ENCODE measurements at places on chromosomes 1 and 21. TPM values are rescaled to one million over a fixed set of nuclear protein-coding genes. Genes with fewer than 3 reads are reported as not detected.

AGT gene
- total RNA-seq: not detected

ARMH1 gene
- 33.3 TPM for total RNA-seq

DNA sequence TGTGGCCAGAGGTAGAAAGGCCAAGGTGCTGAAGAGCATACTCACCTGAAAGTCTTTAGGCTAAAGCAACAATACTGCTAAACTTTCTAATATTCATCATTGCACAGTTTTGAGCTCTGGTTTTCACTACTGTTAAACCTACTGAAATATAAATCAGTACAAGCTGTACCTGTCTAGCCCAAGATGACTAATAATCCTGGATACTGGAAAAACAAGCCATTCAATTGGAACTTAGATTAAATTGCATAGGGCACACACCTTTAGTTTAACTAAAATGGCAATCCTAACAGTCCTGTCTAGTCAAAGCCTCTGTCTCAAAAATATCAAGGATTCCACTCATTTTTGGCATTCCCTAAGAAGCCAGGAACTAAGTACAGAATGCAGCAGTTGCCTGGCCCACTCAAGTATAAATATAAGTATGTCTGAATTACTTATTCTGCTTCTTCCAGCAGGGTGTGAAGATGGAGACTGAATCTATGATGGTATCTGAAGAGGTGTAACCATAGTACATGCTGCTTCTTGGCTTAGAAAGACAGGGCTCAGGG, 3.1 kb downstream of the CHML start:
- H3K36me3 ChIP-seq: no peaks in the 10 kb centered on the region
- no peak for DNase-seq
- peaks cover 33% of the 10 kb centered on the region for H3K4me1 ChIP-seq
- H3K27me3 ChIP-seq: no peaks in the 10 kb centered on the region
- H3K27ac ChIP-seq: no peak overlapping the region
- no peak overlapping the region for H3K4me3 ChIP-seq

- DNase-seq: no peak
- H3K36me3 ChIP-seq: no peaks in the 10 kb centered on the region
- H3K4me1 ChIP-seq: no peaks in the 10 kb centered on the region
- no peaks in the 10 kb centered on the region for H3K27me3 ChIP-seq
- no peak overlapping the region for H3K4me3 ChIP-seq
- H3K27ac ChIP-seq: no peak overlapping the region
These were observed 183.1 kb downstream of the LMX1A start for GRCh38 chr1:165173409-165173808.

DNA sequence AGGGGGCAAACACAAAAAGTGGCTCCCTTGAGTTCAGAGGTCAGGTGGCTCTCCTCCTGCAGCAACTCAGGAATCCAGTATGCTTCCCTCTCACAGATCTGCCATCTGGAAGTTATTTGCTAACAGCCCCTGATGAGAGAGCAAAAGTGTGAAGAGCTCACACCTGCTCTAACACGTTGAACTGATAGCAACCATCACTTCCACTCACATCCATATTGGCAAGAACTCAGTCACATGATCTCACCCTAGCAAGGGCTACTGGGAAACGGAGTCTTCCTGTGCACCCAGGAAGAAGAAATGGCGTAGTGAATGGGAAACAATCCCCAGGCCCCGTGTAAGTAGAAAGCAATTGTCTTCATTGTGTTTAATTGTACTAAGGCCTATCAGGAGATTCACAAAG, 20.7 kb upstream of the SLC45A1 start:
- no peaks in the 10 kb centered on the region for H3K36me3 ChIP-seq
- no peak overlapping the region for H3K4me3 ChIP-seq
- DNase-seq: no peak
- no peaks in the 10 kb centered on the region for H3K27me3 ChIP-seq

- H3K27me3 ChIP-seq: no peaks in the 10 kb centered on the region
- no peaks in the 10 kb centered on the region for H3K4me1 ChIP-seq
- no peak overlapping the region for H3K4me3 ChIP-seq
- no peak overlapping the region for H3K27ac ChIP-seq
These were observed 334.3 kb downstream of the NCAM2 start for GRCh38 chr21:21332492-21332891.

GRCh38 chr1:240385985-240386978, 225.7 kb downstream of the GREM2 start:
- H3K4me1 ChIP-seq: no peaks in the 10 kb centered on the region
- H3K4me3 ChIP-seq: no peak overlapping the region
- DNase-seq: no peak
- no peak overlapping the region for H3K27ac ChIP-seq
- H3K27me3 ChIP-seq: no peaks in the 10 kb centered on the region
- no peaks in the 10 kb centered on the region for H3K36me3 ChIP-seq

DDX59 gene
- total RNA-seq: 19.0 TPM

FCRL1 gene
- not detected for total RNA-seq

DNA sequence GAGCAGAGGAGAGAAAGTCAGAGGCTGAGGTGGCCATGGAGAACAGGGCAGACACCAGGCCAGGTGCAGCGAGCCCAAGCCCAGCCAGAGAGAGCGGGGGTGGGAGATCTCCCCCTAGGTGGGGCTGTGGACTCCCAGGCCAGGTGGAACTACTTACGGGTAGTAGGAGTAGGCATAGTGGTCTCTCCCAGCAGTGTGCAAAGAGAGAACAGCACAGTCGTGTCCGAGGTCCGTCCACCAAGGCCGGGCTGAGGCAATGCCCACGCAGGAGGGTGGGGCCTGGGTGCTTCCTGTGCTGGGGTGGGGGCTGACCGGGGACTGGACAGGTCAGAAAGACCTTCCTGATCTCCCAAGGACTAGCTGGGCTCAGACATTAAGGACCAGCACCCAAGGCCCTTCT, 263.7 kb downstream of the PTPRU start:
- H3K4me1 ChIP-seq: no peaks in the 10 kb centered on the region
- no peak for DNase-seq
- no peak overlapping the region for H3K4me3 ChIP-seq

C1orf185 gene
- not detected for total RNA-seq

GRCh38 chr21:42215942-42216725, 2.8 kb upstream of the ABCG1 start:
- no peak overlapping the region for H3K4me3 ChIP-seq
- no peaks in the 10 kb centered on the region for H3K36me3 ChIP-seq

LCE1A gene
- not detected for total RNA-seq

TAS1R3 gene
- 0.62 TPM for total RNA-seq

- DNase-seq: no peak
- H3K4me1 ChIP-seq: no peaks in the 10 kb centered on the region
These were observed 94.9 kb upstream of the IGSF21 start for GRCh38 chr1:18012686-18013085.

DNA sequence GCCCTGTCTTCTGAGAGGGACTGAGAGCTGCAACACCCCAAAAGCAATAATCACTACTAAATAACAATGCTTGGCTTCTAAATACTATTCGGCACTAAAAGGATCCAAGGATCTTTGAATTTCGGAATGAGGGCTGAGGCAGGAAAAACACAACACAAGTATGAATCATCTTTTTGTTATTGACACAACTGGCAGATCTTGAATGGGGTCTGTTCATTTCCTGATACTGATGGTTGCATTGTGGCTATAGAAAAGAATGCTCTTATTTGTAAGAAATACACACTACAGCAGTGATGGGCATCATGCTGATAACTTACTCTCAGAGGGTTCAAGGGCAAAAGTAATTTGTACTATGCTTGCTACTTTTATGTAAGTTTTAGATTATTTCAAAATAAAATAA, 149.2 kb upstream of the PLD5 start:
- H3K27ac ChIP-seq: no peak overlapping the region
- DNase-seq: no peak
- H3K4me1 ChIP-seq: no peaks in the 10 kb centered on the region
- H3K36me3 ChIP-seq: no peaks in the 10 kb centered on the region
- H3K27me3 ChIP-seq: no peaks in the 10 kb centered on the region

DNA sequence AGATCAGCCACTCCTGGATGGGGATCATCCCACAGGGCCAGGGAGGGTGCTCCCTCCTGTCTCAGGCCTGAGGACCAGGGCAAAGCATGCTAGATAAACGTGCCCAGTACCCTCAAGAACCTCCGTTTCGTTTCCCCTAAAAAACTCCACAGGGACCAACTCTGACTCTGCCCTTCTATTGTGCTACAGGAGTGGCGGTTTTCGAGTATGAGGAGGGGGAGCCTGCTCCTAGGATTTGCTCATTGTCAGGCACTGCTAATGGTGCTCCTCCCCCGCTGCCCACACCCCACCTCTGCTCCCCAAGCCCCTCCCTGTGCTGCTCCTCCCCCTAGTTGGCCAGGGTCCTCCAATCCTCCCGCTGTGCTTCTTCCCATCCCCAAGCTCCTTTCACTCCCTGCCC, 32.0 kb downstream of the PGBD5 start:
- H3K27ac ChIP-seq: no peak overlapping the region
- H3K4me1 ChIP-seq: no peaks in the 10 kb centered on the region
- H3K27me3 ChIP-seq: no peaks in the 10 kb centered on the region
- H3K4me3 ChIP-seq: no peak overlapping the region
- H3K36me3 ChIP-seq: no peaks in the 10 kb centered on the region

GPR37L1 gene
- not detected for total RNA-seq

- no peaks in the 10 kb centered on the region for H3K27me3 ChIP-seq
- H3K27ac ChIP-seq: no peak overlapping the region
- H3K4me1 ChIP-seq: no peaks in the 10 kb centered on the region
- no peak for DNase-seq
These were observed 55.4 kb downstream of the LAMC2 start for GRCh38 chr1:183241471-183241870.

GRCh38 chr21:35563885-35564451, 496.4 kb downstream of the SETD4 start:
- H3K27ac ChIP-seq: no peak overlapping the region
- no peaks in the 10 kb centered on the region for H3K4me1 ChIP-seq
- H3K36me3 ChIP-seq: no peaks in the 10 kb centered on the region

HTR1D gene
- not detected for total RNA-seq

CELSR2 gene
- 2.7 TPM for total RNA-seq

DNA sequence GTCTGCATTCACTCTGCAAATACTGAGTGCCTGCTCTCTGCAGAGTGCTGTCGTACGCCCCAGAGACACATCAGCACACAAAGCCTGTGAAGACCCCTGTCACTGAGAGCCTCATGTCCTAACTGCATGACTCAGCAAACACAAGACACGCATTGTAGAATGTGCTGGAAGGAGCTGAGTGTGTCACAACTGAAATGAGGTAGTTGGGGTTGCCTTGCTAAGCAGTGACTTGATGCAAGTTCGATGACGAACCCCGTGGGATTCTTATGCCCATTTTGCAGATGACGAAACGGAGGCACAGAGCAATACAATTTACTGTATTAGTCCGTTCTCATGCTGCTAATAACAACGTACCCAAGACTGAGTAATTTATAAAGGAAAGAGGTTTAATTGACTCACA, 65.1 kb downstream of the RIPK4 start:
- no peak overlapping the region for H3K27ac ChIP-seq
- no peak for DNase-seq
- no peaks in the 10 kb centered on the region for H3K27me3 ChIP-seq
- H3K4me3 ChIP-seq: no peak overlapping the region

- H3K36me3 ChIP-seq: no peaks in the 10 kb centered on the region
- no peak overlapping the region for H3K4me3 ChIP-seq
- no peaks in the 10 kb centered on the region for H3K27me3 ChIP-seq
- no peak for DNase-seq
- H3K4me1 ChIP-seq: no peaks in the 10 kb centered on the region
These were observed 345.5 kb downstream of the SMYD3 start for GRCh38 chr1:246161626-246162025.

RPE65 gene
- not detected for total RNA-seq

DNA sequence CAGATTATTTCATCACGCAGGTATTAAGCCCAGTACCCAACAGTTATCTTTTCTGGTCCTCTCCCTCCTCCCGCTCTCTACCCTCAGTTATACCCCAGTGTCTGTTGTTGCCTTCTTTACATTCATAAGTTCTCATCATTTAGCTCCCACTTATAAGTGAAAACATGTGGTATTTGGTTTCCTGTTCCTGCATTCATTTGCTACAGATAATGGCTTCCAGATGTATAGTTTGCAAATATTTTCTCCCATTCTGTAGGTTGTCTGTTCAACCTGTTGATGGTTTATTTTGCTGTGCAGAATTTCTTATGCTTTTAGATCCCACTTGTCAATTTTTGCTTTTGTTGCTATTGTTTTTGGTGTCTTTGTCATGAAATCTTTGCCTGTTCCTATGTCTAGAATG, 21.1 kb upstream of the KCNH1 start:
- no peaks in the 10 kb centered on the region for H3K27me3 ChIP-seq
- H3K27ac ChIP-seq: no peak overlapping the region
- no peaks in the 10 kb centered on the region for H3K4me1 ChIP-seq
- H3K4me3 ChIP-seq: no peak overlapping the region
- no peaks in the 10 kb centered on the region for H3K36me3 ChIP-seq

DNA sequence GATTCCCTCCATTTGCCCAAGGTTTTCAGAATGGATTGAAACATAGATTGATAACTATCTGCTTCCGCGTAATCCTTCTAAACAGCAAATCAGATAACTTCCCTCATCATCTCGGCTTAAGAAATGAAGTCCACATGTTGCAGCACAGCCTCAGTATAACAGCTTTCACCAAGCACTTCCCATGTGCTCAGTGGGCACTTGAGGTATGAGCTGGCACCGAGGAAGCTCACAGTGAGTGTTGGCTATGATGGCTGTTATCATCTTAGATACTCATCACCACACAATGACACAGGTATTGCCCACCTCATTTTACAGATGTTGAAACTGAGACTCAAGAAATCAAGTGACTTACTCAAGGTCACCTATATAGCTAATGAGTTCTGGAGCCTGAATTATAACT, 43.2 kb downstream of the RCSD1 start:
- peaks cover 15% of the 10 kb centered on the region for H3K36me3 ChIP-seq
- H3K27ac ChIP-seq: no peak overlapping the region
- peaks cover 82% of the 10 kb centered on the region for H3K4me1 ChIP-seq
- DNase-seq: no peak

BSDC1 gene
- total RNA-seq: 35.1 TPM

ERG gene
- not detected for total RNA-seq

DNA sequence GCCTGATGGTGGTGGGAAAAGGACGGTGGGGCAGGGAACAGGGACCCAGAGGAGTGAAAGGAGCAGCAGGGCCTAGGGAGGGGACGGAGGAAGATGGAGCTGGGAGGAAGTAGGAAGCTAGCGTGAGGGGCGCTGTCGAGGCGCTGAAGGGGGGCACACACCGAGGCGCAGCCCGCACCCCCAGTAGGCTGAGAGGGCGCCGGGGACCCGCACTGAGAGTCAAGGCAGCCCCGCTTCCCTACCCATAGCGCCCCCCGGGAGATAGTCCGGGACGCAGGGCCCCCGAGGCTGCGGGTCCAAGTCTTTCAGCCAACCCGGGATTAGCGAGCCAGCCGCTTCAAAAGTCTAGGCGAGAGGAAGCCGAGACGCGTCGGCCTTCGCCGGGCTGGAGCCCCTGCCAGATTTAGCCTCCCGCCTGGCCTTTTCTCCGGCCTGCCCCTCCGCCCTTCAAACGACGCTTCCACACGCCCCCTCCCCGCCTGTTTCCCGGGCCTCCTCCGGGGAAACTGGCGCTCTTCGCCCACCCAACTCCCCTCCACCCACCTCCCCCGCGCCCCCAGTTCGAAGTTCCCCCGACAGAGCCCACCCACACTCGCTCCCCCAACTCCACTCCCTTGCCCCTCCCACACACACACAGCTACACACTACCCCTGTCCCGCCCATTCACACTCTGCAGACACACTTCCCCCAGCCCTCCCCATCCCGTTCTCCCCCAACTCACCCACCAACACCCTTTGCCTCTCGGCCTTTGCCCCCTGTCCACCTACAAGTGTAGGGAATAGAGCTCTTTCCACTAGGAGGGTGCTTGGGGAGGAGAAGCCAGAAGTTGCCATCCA, 7.8 kb upstream of the PROX1 start:
- H3K36me3 ChIP-seq: no peaks in the 10 kb centered on the region
- H3K4me1 ChIP-seq: no peaks in the 10 kb centered on the region
- peaks cover 43% of the 10 kb centered on the region for H3K27me3 ChIP-seq
- no peak for DNase-seq
- no peak overlapping the region for H3K4me3 ChIP-seq

- no peak for DNase-seq
- H3K4me1 ChIP-seq: no peaks in the 10 kb centered on the region
- no peaks in the 10 kb centered on the region for H3K36me3 ChIP-seq
- H3K27me3 ChIP-seq: no peaks in the 10 kb centered on the region
- H3K4me3 ChIP-seq: no peak overlapping the region
These were observed 19.7 kb upstream of the COL24A1 start for GRCh38 chr1:86176226-86176625.

Data from CD8-positive, alpha-beta memory T cell (primary cell).